Activated naive CD4-positive, alpha-beta T cell treated with Interleukin-2 at 50 U/mL for 16 hours (primary cell): ENCODE measurements at places on chromosomes 1 and 21.

GRCh38 chr1:225891229-225891972, 2.5 kb upstream of the LEFTY1 start:
- no peak for DNase-seq

DNA sequence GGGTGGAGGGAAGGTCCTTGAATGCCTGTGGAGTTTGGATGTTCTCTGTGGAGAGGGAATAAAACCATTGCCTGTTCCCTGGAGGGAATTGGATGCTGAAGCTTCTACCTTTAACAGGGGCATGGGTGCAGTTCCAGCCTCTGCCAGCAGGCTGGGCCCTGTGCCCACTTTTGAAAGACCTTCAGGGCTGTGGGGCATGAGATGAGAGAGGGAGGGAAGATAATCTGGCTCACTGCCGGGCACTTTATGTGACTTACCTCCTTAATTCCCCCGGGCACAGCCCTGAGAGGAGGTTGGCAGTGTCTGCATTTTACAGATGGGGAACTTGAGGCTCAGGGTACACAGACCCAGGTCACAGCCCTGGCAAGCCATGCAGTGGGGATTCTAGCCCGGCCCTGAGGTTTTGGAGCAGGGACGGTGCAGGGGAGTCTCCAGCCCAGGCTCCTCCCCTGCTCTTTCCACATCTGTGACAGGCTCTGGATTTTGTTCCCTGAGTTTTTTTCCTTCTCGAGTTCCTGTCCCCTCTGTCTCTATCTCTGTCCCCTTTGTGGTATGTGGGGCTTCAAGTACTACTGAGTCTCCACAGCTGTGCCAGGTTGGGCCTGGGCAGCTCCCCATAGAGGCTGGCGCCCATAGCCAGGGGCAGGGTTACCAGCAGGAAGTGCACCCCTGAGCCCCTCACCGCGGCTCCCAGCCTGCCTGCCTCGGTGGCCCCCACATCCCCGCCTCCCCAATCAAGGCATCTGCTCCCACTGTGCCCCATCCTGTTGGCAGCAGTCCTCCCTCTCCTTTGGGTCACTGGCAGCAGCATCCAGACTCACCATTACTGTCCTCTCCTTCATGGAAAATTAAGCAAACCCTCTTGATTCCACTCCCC, 14.0 kb upstream of the THEMIS2 start:
- peak; percentile 87 for DNase-seq

- no peak for DNase-seq
Observed at GRCh38 chr21:45998276-45998701, 16.7 kb downstream of the COL6A1 start.

DNA sequence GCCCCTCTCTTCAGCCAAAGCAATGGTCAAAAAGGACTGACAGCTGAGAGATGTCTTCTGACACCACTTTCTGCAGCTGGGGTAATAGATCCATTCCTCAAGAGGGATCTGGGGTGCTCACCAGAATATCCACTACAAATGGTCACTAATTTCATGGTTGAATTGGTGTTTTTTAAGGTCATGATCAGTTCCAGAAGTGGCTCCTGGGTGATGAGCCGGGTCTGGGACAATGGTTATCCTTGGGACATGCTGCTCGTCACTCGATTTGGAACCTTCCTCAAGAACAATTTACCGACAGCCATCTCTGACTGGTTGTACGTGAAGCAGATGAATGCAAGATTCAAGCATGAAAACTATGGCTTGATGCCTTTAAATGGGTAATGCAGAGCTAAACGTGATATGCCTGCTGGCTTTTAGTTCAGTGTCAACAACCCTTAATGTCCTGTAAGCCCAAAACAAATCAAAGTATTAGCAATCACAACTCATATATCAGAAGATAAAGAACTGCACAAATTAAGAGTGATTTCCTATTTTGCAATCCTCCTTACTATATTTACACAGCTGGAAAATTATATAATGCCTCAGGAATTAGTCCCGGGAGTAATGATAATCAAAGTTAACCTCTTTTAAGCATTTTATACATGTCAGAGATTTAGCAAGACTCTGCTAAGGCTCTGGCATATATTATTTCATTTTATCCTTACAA, 20.1 kb downstream of the FMO3 start:
- no peak for DNase-seq

DNA sequence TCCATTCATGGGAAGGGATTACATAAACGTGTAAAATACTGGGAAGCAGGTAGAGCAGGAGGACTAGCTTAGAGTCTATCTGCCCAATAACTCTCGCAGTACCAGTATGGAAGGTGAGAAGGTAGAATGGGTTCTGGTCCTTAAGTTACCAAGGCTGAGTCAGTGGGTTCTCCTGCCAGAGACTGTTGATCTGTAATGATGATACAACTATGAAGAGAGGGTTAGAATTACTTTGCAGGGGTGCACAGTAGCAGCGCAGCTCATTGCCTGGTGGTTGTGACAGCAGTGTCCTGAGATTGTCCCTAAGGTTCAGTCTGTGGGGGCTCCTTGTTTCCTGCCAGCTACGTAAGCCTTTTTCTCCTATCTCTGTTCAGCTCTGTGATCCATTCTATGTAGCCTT, 2.5 kb upstream of the MAST2 start:
- DNase-seq: no peak

DNA sequence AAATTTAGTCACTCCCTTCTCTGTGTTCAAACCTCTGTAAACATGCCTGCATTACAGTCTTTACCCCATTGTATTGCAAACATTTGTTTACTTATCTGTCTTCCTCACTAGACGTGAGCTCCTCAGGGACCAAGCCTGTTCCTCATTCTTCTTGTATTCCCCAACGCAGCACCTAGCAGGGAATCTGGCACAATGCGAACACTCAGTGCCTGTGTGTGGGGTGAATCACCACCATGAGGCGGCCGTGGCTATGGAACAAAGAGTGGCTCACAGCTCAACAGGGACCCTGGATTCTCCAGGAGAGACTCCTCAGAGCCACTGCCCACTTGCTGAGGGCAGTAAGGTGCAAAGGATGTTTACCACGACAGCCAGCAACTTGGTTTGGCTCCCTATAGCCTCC, 95.9 kb downstream of the DDX20 start:
- DNase-seq: no peak

- DNase-seq: no peak
Observed at GRCh38 chr1:169513208-169513607, 27.5 kb upstream of the SLC19A2 start.
